ENCODE measurements at places on chromosomes 6 and 20. TPM values are rescaled to one million over a fixed set of nuclear protein-coding genes. Genes with fewer than 3 reads are reported as not detected.

Gene SYTL3
- 3.8 TPM for polyA plus RNA-seq

Gene MAFB
- 5.6 TPM for polyA plus RNA-seq

Gene LY86
- not detected for polyA plus RNA-seq

Gene ISM1
- polyA plus RNA-seq, result not detected

Gene HLA-DRB1
- polyA plus RNA-seq, result not detected

Gene FKBP1C
- not detected for polyA plus RNA-seq

Gene GGTLC1
- polyA plus RNA-seq, result not detected

Gene PTP4A1
- polyA plus RNA-seq, result 57.6 TPM

Gene ORC3
- polyA plus RNA-seq, result 40.4 TPM

Gene DNAJC5
- 82.8 TPM for polyA plus RNA-seq

Gene CCN5
- not detected for polyA plus RNA-seq

Gene DCBLD1
- polyA plus RNA-seq, result 21.4 TPM

Gene KIF6
- 2.1 TPM for polyA plus RNA-seq

Gene LTB
- polyA plus RNA-seq, result not detected

Gene GLP1R
- polyA plus RNA-seq, result not detected

Gene FLOT1
- 84.7 TPM for polyA plus RNA-seq

Gene NKAIN4
- polyA plus RNA-seq, result 11.2 TPM

Gene PHACTR3
- 1.3 TPM for polyA plus RNA-seq

Gene VGLL2
- not detected for polyA plus RNA-seq

Gene RSPO3
- polyA plus RNA-seq, result 0.20 TPM

Gene SMPDL3A
- polyA plus RNA-seq, result 8.2 TPM

Gene MAP7
- 5.1 TPM for polyA plus RNA-seq

Gene CCND3
- polyA plus RNA-seq, result 15.7 TPM

Gene RAMACL
- polyA plus RNA-seq, result 1.9 TPM

Gene SNAI1
- not detected for polyA plus RNA-seq

Gene DNMT3B
- polyA plus RNA-seq, result 9.0 TPM

Gene MCM3
- 8.6 TPM for polyA plus RNA-seq

Gene FGD2
- polyA plus RNA-seq, result not detected

Gene JARID2
- polyA plus RNA-seq, result 25.0 TPM

Gene BACH2
- 45.5 TPM for polyA plus RNA-seq

Gene LY6G5B
- 4.0 TPM for polyA plus RNA-seq

Gene PDE10A
- 52.4 TPM for polyA plus RNA-seq

Gene FAM209B
- not detected for polyA plus RNA-seq

Gene FILIP1
- 1.4 TPM for polyA plus RNA-seq

Gene PAX1
- polyA plus RNA-seq, result not detected

Gene STX11
- polyA plus RNA-seq, result not detected

Gene E2F3
- 3.9 TPM for polyA plus RNA-seq

Gene MYBL2
- not detected for polyA plus RNA-seq

Gene FAM229B
- 140 TPM for polyA plus RNA-seq

Gene CYP24A1
- polyA plus RNA-seq, result not detected

Gene PRND
- polyA plus RNA-seq, result not detected

Gene CTNNBL1
- 32.6 TPM for polyA plus RNA-seq

Gene LCA5
- polyA plus RNA-seq, result 13.2 TPM
